ENCODE measurements at places on chromosomes 7 and 10.

DNA sequence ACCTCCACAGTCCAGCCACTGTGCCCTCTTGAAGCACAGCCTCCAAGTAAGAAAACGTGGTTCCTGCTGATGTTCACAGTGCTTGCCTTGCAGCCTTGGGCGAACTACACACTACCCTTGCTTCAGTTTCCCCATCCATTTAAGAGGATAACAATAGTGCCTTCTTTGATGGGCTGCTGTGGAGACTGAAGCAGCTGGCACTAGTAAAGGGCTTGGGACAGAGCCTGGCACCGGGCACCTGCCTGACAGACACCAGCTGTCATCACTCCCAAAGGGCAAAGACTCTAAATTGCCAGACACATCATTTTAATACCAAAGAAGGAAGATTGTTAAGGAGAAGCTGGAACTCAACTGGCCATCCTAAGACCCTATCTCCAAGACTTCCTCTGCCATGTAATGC, 3.1 kb upstream of the C10orf90 start:
- no peak for DNase-seq

DNA sequence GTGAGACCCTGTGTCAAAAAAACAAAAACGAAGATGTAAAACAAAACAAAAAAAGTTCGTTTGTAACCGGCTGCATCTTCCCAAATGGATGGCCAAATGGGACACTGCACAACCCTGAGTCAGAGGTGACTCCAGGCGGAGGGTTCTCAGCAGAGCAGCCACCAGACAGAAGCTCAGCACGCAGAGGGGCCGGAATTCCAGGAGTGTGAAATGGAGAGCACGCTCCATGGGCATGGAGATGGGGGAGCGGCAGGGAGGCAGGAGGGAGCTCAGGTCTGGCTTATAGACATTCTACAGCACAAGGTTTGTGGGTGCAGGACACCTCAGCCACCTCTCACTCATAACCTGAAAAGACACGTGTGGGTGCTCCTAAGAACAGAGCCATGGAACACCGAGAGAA, 227.0 kb downstream of the MAD1L1 start:
- DNase-seq: no peak

- DNase-seq: no peak
Measured at GRCh38 chr7:7512861-7513597, 22.6 kb downstream of the COL28A1 start.

DNA sequence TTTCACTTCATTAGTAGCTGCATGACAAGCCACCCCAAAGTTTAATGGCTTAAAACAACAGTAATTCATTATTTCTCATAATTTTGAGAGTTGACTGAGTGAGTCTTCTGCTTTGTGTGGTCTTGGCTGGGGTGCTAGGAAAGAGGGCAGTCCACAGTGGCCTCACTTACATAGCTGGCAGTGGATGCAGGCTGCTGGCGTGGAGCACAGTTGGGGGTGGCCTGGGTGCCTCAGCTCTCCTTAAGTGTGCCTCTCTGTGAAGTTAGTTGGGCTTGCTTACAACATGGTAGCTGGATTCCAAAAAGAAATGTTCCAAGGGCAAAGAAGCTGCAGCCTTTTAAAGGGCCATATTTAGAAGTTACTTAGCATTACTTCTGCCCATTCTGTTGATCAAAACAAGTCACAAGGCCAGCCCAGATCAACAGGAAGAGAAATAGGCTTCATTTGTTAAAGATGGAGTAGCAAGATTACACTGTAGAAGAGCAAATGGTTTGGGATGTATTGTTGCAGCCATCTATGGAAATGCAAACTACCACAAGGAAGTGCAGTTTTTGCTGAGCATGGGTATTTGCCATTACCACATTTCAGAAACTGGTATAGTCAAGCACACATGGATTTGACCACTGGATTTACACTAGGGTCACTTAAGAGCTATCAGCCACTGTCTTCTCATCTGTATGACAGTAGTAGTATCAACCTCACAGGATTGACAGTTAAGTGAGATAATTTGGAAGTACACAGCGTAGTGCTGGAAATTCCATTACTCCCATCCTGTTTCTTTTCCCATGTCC, 33.6 kb downstream of the ZEB1 start:
- no peak for DNase-seq

DNA sequence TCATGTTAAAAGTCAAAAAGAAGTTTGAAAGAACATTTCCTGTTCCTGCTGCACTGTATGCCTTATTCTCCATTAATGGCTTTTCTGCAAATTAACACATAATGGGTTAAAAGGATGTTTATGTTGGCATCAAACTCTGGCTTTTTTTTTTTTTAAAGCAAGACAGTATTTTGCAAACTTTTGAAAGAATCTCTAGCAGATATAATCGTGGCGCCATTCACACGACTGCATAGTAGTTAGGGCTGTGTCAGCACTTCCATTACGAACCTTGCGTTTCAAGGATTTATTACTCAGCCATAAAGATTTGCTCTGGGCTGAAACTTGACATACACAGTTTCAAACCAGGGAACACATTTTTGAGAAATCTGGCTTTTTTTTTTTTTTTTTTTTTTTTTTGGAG, 207.8 kb downstream of the DYNC1I1 start:
- no peak for DNase-seq

DNA sequence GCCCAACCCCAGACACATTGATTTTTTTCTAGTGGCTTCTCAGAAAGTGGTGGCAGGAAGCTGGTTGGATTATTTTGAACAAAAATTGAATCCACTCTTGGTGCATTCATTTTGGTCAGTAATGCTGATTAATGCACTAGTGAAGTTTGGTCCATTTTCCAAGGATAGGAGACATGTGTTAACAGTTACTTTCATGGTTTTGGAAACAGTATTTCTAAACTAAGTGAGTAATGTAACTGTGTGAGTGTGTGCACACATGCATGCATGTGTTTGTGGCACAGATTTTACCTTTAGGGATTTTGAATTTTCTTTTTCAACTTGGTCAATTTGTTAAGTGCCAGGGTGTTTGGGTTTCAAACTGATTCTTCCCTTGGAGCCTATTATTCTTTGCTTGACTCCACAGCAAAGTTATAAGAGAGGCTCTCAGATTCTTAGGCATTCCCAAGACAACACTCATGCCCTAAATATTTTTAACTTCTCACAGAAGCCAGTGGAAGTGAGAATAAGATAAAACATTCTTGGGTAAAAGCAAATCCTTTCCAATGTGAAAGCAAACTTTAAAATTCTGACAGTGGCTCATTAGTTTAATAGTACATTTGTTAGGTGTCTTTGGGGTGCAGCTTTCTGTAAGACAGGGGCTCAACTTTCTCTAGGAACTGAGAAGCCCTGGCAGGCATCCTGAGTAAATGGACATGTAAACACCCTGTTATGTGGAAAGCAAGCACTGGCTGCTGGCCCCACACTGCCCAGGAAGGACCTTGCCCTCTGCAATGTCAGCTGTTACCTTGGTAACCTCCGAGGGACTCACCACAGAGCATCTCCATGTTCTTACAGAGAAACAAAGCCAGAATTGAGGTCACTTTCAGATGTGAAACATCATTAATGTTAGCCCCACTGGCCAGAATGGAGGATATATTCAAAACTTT, 68.4 kb downstream of the ASAH2B start:
- no peak for DNase-seq

GRCh38 chr7:143321242-143321641, 5.3 kb downstream of the CLCN1 start:
- DNase-seq: no peak

DNA sequence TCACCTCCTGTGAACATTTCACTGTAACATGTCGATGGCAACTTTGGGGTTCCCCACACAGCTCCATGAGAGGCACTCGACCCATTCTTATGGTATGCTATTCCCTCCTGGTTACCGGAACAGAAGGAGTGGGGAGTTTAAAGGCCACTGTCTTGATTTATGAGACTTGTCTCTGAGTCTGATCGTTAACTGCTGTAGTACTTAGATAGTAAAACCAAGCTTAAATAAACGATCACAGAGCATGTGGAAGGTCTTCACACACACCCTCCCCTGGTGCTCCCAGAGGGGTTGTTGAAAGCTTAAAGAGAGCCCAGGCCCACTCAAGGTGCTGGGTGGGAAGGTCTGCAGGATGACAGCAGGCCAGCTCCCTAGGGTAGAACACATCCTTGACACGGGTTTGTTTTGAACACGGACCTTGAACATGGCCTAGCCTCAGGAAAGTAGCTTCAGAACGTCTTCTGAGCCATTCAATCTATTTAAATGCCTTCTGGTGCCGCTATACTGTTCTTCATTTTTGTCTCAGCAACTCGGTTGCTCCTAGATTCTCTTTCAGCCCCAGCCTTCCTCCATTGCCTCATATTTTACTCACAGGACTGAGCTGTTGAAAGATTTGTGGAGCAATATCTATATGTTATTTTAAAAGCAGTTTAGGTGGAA, 335.3 kb downstream of the FGFR2 start:
- DNase-seq: no peak

GRCh38 chr10:47104786-47105385, 193.7 kb downstream of the PTPN20 start:
- no peak for DNase-seq
